ENCODE measurements at places on chromosomes 7 and 10.

DNA sequence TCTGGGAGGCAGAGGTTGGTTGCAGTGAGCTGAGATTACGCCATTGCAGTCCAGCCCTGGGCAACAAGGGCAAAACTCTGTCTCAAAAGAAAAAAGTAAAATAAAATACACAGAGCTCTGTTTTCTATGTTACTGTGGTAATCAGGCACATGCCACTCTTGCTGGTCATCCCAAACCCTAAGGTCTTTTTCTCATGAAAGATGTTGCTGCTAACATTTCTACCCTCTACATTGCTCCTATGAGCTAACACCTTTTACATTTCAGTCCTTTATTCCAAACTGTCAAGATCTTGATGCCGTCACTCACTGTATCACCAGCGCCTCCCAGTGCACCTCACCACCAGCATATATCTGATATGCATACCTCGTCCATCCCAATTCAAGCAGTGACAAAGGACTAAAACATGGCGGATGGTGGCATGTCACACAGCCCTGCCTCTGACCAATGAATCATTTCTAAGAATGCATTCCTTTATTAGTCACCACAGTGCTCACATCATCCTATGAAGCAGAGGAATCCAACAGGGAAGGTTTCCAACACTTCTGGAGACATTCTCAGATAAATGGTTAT is 4.3 kb downstream of the DAGLB start:
- no peak for DNase-seq

GRCh38 chr7:85829817-85830432 is 643.1 kb upstream of the SEMA3D start:
- DNase-seq = no peak

GRCh38 chr7:114508086-114508485 is 93.5 kb downstream of the FOXP2 start:
- no peak for DNase-seq

DNA sequence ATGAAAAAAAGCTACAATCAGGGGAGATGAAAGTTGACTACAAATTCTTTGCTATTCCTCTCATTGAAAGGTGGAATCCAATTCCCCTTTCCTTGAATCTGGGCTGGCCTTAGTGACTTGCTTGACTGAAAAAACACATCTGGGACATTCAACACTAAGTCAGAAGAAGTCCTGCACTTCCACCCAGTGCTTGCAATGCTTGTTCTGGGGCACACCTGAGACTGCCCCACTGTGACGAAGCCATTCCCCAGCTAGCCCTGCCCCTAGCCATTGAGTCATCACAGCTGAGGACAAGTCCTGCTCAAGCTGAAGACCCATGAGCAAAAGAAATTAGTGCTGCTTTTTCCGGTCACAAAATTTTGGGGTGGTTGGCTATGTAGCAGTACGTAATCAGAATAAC is 19.2 kb upstream of the GRID1 start:
- no peak for DNase-seq

DNA sequence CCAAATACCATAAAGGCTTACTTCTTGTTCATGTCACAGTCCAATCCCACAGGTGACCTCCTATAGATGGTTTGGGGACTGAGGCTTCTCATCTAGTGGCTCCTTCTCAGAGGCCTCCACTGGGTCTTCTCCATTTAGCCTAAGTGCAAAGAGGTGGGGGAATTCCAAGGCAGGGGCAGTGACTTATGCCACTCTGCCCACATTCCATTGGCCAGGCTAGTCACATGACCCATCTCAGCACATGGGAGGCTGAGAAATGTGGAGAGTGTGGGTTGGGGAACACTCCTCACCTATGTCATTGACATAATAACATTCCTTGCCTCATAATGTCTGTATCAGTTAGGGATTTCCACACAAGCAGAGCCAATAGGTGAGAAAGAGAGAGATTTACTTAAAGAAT is 104.3 kb upstream of the PLXNA4 start:
- no peak for DNase-seq

DNA sequence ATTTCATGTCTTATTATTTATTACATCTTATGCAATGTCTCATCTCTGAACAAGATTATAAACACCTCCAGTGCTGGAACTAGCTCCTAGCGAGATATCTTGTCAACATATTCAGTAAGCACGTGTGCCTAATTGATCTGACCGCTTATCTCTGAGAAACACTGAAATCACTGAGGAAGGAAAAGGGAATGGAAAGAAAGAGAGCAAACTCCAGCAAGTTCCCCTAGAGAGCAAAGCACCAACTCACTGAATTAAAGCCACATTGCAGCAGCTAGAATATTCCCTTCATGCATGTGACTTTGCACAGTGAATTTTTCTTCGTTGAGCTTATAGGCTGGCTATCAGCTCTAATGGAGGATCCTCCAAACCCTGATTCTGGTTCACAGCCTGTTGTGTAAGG is 177.1 kb upstream of the FRMD4A start:
- no peak for DNase-seq

- no peak for DNase-seq
Measured at GRCh38 chr10:80598951-80599350, 61.2 kb downstream of the SH2D4B start.

DNA sequence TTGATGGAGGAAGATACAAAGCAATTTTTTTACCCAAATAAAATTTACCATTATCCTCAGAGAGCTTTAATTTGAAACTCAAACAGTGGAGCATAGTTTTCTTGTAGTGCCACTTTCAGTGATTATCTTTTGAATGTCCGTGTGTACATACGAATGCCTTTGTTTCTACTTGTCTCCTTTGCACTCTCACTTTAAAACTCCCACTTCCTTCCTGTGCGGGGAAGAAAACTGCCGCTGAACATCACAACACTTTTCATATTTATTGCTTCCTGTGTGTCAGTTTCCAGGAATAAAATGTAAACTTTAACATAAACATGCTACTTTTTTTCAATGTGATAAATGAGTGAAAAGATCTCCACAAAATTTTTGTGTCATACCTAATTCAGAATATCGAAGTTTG is 102.4 kb downstream of the SEMA3A start:
- DNase-seq = no peak

DNA sequence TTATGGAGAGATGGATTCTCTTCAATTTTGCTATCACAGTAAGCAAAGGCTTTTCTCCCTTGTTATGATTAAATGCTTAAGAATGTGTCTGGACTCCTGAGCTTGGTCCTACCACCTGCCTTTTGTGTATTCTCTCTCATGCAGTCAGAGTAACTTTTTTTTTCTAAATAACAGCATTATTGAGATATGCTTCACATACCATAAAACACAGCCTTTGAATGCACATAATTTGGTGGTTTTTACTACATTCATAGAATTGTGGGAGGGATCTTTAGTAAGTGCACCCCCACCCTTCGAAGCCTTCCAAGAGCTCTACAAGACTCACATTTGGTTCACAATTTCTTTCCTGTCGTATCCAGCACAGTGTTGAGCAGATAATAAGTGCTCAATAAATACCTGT is 175.5 kb downstream of the ADAM12 start:
- DNase-seq = no peak

GRCh38 chr7:34091321-34091917 is 186.1 kb downstream of the BMPER start:
- no peak for DNase-seq

DNA sequence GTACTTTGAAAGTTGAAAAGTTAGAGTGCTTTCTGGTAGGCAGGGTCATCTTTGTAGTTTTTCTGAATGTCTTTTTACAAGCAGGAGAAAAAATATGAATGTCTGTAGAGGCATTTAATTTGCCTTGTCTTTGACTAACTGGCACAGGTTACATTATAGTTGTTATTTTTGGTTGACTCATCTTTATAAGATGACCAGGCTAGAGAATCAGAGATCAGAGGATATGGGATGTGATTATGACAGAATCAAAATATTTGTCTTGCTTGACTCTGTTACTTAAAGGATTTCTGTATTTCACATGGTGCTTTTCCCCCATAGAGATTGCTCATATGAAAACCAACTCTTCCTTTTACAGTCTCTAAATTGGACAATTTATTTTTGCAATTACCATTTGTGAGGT is 2.4 kb downstream of the ZMYND11 start:
- no peak for DNase-seq

GRCh38 chr7:25256333-25256819 is 28.1 kb upstream of the NPVF start:
- no peak for DNase-seq

- DNase-seq = no peak
Measured at GRCh38 chr7:29224726-29225125, 30.2 kb downstream of the CHN2 start.

DNA sequence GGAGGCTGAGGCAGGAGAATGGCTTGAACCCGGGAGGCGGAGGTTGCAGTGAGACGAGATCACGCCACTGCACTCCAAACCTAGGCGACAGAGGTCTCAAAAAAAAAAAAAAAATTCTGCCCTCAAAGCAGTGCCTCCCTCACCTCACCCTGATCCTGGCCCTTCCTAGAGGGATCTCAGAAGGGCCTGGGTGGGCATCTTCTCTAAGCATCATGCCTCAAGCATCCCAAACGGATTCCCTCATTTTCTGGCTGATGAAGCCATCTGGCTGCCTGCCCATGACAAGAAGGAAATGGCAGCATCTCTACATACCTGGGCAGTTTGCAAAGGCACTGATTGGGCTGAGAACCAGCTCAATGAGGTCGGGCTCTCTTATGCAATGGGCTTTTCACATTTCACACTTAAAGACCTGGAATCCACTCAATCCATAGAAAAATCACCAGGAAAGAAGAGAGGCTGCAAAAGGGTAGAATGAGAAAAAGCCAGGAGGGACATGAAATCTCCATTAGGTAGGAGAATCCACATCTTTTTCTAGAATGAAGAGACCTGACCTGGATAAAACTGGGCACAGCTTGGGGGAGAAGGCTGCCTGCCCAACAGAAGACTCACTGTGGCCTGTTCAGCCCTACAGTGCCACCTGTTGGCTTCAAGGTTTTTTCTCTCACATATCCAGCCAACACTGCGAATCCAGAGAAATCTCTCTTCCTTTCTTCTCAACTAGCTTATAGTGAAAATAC is 48.1 kb downstream of the PDLIM1 start:
- no peak for DNase-seq

DNA sequence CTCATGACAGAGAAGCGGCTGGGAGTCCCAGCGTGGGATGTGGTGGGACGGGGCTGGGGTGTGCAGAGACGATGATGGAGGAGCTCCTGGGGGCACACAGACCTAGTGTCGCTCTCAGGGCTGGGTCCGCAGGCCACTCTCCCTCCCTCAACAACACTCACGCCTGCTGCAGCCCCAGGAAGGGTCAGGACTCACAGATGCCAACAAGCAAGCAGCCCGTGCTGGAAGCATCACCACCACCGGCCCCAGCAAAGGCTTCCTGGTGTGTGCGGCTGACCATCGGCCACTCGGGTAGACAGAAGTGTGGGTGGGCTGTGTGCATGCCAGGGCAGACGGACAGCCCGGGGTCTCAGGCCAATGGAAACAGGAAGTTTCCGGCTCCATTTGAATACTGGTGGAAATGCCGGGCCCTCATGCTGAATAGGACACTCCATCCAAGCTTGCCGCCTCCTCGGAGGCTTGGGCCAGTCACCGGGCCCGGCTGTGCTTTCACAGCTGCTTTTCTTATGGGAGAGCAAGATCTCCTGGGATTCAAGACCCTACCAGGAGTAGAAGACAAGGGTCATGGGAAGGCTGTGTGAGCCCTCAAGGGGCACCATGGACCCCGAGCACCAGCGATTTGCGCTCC is 178.1 kb downstream of the ELFN1 start:
- DNase-seq = no peak

- DNase-seq = no peak
Measured at GRCh38 chr7:30789334-30789711, 18.1 kb downstream of the MINDY4 start.

GRCh38 chr7:150997075-150997511 is 6.3 kb downstream of the NOS3 start:
- no peak for DNase-seq

DNA sequence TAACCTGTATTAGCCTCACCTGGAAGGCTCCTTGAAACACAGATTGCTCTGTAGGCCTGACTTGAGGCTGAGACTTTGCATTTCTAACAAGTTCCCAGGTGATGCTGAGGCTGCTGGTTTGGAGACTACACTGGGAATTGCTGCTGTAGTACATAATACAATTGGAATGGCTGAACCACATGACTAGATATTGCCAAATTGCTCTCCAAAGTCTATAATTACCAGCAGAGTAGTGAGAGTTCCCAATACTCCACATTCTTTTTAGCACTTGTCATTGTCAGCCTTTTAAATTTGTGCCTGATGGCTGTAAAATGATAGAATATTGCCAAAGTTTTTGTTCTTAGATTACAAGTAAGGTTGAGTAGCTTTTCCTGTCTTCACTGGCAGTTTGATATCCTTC is 39.9 kb downstream of the PLEKHA8 start:
- no peak for DNase-seq

- DNase-seq = no peak
Measured at GRCh38 chr10:60389413-60390025, at the start of gene ANK3. TSS of gene ANK3 (minus strand) at chr10:60389875. CDS start at chr10:60389538, 337 bp downstream.

GRCh38 chr10:62148155-62148554 is 120.5 kb downstream of the RTKN2 start:
- DNase-seq = no peak

DNA sequence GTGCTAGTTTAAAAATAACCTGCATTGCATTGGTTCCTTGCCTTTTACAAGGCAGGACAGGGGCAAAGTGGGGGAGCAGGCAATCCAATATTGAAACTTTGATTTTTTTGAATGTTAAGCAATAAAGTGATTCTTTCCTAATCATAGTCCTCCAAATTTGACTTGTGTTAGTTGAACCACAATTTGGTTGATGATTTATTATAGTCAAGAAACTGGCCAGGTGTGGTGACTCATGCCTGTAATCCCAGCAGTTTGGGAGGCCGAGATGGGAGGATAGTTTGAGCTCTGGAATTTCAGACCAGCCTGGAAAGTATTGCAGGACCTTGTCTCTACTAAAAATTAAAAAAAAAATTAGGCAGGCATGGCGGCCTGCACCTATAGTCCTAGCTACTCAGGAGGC is 27.9 kb upstream of the ABLIM1 start:
- DNase-seq = no peak

GRCh38 chr10:110368002-110368401 is 63.3 kb upstream of the SMNDC1 start:
- no peak for DNase-seq

- no peak for DNase-seq
Measured at GRCh38 chr10:49781247-49781646, 19.1 kb upstream of the OGDHL start.

DNA sequence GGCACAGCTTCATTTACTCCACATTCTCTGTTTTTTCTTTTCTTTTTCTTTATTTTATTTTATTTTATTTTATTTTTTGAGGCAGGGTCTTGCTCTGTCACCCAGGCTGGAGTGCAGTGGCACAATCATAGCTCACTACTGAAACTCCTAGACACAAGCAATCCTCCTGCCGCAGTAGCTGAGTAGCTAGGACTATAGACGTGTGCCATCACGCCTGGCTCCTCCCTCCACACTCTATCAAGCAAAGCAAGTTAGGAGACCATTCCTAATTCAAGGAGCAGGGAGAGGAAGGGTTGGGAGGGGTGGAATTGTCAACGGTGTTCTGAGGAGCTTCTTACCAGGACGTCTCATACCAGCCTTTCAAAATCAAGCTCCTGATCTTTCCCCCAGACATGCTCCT is 52.4 kb downstream of the OAT start:
- no peak for DNase-seq

DNA sequence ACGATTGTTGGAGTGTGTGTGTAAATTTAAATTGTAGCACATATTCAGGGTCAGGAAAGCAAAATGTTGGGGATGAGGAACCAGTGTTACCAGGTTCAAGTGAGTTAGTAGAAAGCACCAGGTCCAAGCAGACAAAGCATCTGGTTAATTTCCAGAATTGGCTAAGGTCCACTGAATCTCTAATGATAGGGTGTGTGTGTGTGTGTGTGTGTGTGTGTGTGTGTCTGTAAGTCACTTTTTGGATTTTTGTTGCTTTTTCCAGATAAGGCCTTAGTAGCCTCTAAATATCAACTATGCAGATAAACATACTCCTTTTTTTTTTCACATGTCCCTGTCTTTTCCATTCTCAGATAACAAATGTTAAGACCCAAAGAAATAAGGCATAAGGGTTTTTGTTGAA is 36.6 kb upstream of the FMC1 start:
- no peak for DNase-seq

Measured in stimulated activated CD8-positive, alpha-beta memory T cell treated with anti-CD3 and anti-CD28 coated beads, Interleukin-4, amount 100 ng/mL, for 24 hours (primary cell).